ENCODE measurements at places on chromosomes 5 and 9. TPM values are rescaled to one million over a fixed set of nuclear protein-coding genes. Genes with fewer than 3 reads are reported as not detected.

IL33 gene
- total RNA-seq = 11.0 TPM

PFN3 gene
- 1.1 TPM for total RNA-seq

FAM163B gene
- not detected for total RNA-seq

PAEP gene
- total RNA-seq = not detected

PCDHA9 gene
- under 0.01 TPM for total RNA-seq
